ENCODE measurements at places on chromosomes 13 and 19.
A peak's percentile ranks its signal among the peaks of the same experiment; 100 is the strongest.

GRCh38 chr13:80630685-80631121 lies 289.8 kb upstream of the SPRY2 start:
- DNase-seq = no peak

GRCh38 chr19:47323872-47324271 lies 8.1 kb upstream of the C5AR2 start:
- DNase-seq = peak; percentile 83

GRCh38 chr13:113273851-113274590 lies 23.0 kb upstream of the LAMP1 start:
- peak; percentile 90 for DNase-seq

DNA sequence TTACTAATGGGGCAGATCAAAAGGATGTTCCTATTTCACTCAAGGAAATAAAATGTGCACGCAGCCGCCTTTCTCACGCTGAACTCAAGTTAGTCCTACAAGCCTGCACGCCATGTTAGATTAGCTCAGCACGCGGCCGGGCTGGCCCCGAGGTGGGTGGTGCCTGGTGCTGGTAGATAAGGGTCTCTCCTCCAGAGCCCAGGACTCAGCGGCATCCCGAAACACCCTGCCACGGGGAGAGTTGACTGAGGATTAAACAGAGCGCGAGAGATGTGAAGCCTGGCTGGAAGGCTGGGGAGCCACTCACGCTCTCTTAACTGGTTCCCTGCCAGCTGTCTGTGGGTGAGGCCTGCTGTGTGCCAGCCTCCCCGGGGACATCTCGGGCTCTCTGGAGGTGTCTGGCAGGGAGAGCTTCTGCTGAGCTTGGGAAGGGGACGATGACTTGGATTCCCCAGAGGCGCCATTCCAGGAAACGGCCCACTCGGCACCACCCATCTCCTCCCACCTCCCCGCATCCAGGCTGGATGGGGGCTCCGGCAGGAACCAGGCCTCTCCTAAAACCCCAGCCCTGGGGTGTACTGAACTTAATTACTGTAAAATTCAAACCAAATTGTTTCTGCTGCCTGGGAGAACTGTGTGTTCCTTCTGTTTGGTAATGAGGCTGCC lies 122.2 kb downstream of the KDM4B start:
- no peak for DNase-seq

DNA sequence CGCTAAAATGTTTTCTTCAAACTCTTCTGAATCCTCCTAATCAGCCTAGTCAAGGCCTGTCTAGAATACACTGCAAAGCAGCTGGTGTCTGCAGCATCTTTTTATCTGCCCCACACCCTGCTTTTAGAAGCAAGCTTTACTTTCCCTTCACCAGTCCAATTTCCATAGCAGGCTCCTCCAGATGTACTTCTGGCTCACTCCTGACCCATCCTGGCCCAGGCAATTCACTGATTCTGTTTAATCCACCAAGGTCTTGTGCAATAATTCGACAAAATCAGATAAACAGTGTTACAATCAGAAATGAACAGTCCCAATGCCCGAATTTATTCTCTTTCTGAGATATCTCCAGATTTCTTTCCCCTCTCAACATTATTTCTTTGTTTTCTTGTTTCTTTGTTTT lies 415.2 kb upstream of the SGCG start:
- no peak for DNase-seq
